Stimulated activated CD4-positive, alpha-beta T cell treated with anti-CD3 and anti-CD28 coated beads, Interleukin-15, amount 100 ng/mL, for 48 hours (primary cell): ENCODE measurements at places on chromosomes 7 and 10.
A peak's percentile ranks its signal among the peaks of the same experiment; 100 is the strongest.

- DNase-seq = no peak
Measured at GRCh38 chr10:76160446-76161300, 729.2 kb downstream of the LRMDA start.

GRCh38 chr7:90288154-90288553 is 33.0 kb downstream of the FAM237B start:
- no peak for DNase-seq

- no peak for DNase-seq
Measured at GRCh38 chr10:50508315-50509051, 115.3 kb downstream of the SGMS1 start.

DNA sequence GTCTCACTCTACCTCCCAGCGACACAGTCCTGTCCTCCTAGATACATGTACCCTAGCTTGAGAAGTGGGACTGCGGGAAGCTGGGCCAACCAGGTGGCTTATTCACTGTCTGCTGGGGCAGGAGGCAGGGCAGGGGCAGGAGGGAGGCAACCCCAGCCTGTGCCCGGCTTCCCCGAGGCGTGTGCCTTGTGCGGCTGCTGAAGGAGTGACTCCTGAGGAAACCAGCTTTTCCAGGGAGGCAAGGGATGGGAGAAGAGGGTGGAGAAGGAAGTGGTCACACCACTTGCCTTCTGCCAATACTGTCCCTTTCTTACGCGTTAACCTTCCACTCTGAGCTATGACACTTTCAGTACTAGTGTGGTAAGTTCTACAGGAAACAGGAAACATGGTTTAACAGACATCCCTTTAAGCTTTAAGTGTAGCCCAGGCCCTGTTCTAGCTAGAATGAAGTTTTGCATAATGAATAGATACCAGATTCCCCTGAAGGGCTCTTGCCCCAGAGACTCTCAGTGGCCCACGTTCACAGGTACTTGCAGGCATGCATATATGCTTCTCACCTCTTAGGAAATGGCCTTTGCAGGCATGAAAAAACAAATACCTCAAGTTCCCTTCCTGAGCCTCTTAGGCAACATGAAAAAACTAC is 40.6 kb downstream of the SYPL1 start:
- no peak for DNase-seq

DNA sequence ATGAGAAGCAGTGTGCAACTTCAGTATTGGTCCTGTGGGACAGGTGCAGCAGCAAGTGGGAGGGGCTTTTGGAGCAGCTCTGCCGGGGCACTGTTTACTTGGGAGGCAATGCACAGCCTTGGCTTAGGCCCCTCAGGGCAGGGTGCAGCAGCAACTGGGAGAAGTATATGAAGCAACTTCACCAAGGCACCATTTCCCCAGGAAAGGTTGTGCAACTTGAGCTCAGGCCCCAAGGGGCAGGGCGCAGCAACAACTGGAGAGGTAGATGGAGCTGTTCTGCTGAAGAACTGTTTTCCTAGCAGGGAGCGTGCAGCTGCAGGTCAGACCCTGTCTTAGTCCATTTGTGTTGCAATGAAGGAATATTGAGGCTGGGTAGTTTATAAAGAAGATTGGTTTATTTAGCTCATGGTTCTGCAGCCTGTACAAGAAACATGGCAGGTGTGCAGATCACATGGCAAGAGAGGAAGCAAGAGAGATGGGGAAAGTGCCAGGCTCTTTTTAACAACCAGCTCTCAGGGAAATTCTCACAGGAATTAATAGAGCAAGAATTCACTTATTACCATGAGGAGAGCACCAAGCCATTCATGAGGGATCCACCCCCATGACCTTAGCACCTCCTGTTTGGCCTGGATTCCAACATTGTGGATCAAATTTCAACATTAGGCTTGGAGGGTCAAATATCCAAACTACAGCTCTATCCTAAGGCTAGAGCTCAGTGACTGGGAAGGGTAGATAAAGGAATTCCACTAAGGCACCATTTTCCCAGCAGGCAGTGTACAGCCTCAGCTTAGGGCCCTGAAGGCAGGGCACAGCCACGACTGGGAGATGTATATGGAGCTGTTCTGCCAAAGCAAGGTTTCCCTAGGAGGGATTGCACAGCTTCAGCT is 10.9 kb downstream of the GPR141 start:
- DNase-seq = no peak

DNA sequence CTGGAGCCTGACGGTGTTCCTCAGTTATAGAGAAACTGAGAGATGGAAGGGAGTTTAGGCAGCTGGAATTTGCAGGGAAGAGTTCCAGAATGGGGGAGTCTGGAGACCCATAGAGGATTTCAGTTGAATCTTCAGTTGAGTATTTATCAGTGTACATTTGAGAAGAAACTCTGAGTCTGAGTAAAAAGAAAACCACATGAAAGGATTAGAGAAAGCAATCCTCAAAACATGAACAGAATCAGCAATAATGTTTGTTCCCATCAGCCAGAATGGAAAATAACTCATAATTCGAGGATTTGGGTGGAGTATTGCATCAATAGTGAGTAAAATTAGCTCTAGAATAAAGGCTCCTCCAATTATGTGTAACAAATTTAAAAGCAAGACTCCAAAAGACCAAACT is 130.0 kb upstream of the AHR start:
- DNase-seq = no peak

GRCh38 chr7:4782333-4783291 is 7.2 kb downstream of the AP5Z1 start:
- no peak for DNase-seq

- peak; percentile 10 for DNase-seq
Measured at GRCh38 chr10:108783897-108784296, 1139.4 kb downstream of the XPNPEP1 start.

- no peak for DNase-seq
Measured at GRCh38 chr7:14769261-14769660, 133.3 kb downstream of the DGKB start.

DNA sequence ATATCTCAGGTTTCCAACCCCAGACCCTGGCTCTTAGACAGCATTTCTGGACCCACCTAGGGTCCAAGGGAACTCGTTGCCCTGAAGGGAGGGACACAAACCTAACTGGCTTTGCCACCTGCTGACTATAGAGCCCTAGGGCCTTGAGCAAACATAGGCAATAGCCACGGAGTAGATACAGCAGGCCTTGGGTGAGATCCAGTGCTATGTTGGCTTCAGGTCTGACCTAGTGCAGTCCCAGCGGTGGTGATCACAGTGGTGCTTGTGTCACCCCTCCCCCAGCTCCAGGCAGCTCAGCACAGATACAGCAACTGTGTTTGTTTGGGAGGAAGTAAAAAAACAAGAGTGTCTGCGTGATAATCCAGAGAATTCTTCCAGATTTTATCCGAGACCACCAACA is 9.7 kb upstream of the TNKS2 start:
- DNase-seq = no peak

- DNase-seq = no peak
Measured at GRCh38 chr10:17066000-17066399, 63.6 kb downstream of the CUBN start.

DNA sequence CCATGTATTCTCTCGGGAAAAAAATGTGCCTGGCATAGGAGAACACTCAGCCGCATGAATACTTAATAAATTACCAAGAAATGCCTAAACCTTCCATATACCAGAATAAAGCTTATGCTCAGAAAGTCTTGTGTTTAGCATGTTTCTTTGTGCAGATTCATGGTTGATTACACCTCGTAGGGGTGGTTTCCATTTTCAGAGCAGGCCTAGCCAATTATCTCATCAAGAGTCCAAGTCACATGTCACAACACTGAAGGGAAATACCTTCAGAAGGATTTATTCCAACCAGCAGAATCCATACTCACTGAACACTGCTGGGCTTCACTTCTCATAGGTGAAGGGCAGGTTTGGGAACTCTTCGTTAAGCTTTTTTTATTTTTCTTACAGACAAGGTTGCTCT is 539.7 kb downstream of the PLXDC2 start:
- DNase-seq = no peak

DNA sequence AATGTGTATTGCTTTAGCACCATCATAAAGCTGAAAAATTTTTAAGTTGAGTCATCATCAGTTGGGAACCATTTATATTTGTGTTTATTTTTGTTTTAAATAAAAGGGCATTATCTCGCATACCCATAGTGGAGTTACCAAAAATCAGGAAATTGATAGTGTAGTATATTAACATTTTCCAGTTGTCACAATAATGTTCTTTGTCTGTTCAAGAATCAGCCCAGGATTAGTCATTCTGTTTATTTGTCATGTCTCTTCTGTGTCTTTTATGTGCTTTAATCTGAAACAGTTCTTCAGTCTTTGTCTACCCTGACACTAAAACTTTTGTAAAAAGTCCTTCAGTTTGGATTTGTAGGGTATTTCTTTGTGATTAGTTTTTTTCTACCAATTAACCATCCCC is 827.8 kb upstream of the ZWINT start:
- no peak for DNase-seq

DNA sequence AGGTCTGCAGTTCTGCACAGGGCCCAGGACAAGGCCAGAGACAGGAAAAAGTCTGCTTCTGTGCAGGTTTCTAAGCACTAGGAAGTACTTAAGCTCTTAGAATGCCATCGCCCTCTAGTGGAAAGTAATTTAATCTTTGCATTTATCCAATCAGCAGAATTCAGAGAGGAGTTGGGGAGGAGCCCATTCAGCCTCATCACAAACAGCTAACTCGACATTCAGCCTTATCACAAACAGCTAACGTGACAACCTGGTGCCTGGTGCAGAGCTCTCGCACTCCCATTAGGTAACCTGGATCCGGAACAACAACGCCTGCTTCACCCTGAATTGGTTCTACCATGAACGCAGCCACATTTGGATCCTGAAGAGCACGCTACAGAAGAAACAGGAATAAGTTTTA is 15.2 kb downstream of the OAT start:
- no peak for DNase-seq

DNA sequence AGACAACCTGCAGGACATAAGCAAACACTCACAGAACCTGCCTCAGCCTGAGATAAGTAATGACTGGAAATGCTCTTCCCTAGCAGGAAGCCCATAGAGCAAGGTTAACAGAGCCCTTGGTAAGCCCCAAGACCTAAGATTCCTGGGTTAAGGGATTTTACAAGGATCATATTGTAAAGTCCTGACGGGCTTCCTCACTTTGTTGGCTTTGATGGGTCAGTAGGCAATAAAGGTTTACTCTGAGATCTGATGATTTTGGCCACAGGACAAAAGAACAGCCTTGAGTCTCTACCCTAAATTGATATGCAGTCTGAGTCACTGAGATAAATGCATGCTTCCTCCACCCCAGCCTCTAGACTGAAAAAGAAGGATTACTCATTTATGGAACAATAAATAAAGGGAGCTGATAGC is 270.8 kb downstream of the HTR7 start:
- no peak for DNase-seq

- no peak for DNase-seq
Measured at GRCh38 chr10:70437721-70438120, 3.8 kb downstream of the NODAL start.

GRCh38 chr10:14447094-14447839 is 116.5 kb upstream of the FRMD4A start:
- DNase-seq = no peak

DNA sequence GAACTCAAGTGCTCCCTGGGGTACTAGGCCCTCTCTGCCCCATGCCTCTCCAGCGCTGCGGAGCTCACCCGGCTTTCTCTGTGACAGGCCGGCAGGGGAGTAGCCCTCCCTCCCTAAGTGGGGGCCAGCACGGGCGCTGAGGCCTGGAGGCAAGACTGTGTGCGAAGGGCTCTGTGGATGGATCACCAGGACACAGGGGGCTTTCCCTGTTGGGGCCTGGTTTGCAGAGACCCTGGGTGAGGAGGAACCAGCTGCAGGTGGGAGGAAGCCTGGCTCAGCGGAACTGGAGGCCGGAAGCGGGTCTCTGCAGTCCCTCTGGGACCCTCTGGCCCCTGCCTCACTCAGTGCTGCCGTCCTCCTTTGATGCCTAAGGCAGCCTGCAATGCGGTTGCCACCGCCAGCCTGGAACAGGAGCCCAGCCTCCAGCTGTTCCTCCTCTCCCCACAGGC is 106.0 kb downstream of the CYTH3 start:
- DNase-seq = no peak

- no peak for DNase-seq
Measured at GRCh38 chr10:32948451-32948850, 9.6 kb downstream of the ITGB1 start.

- DNase-seq = no peak
Measured at GRCh38 chr10:126898460-126898859, 6.8 kb upstream of the DOCK1 start.

DNA sequence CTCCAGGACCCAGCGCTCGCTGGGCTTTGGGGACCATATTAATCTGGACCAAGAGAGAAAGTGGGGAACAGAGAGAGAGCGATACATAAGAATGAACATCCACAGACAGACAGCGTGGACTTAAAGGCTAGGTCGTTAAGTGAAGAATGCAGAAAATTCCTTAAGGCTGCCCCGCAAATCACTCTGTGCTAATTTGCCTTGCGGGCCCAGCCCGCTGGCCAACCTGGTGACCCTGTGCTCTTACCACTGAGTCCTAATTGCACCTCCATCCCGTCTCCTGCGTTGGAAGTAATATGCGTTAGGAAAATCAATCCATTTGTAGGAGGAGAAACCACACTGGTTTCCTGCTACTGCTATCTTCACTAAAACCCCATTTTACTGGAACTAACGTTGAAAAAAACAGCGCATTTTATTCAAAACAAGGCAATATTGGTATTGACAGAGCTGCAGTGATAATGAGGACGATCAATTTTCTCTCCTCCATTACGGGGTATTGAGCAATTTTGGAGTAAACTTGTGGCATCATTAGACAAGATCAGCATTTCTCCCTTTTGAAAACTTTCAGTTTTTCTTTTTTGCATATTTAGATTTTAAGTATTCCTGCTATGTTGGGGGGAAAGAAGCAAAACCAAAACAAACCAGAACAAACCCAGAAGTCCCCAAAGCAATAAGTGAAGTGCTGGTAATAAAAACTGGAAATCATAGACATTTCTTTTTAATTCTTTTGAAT is 85.2 kb downstream of the WDFY4 start:
- no peak for DNase-seq

DNA sequence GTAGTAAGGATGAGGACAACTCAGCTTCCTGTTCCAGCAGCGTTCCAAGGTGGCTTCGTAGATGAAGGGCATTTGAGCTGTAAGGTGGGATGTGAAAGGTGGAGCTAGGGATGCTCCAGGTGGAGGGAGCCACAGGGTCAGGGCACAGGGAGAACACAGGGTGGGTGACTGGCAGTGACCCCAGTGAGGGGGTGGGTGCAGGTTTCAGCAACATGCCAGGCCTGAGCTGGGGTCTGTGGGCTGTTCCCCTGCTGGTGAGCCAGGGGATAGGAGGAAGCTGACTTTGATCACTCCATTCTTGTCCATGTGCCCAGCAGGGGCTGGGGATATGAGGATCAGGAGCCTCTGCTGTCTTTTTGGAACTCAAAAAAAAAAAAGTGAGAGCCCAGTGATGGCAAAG is 33.2 kb downstream of the CDH23 start:
- DNase-seq = no peak

GRCh38 chr7:54788664-54789063 is 29.7 kb upstream of the SEC61G start:
- DNase-seq = peak; percentile 15
